Cardiac septum (tissue), 1 donor: ENCODE measurements at places on chromosomes 6 and 20. TPM values are rescaled to one million over a fixed set of nuclear protein-coding genes. Genes with fewer than 3 reads are reported as not detected.

PRDM13 gene
- not detected for total RNA-seq

NFATC2 gene
- total RNA-seq = 4.3 TPM

CFAP206 gene
- not detected for total RNA-seq

SMIM29 gene
- total RNA-seq = 27.1 TPM

TRIM15 gene
- total RNA-seq = not detected

SAMD3 gene
- 0.22 TPM for total RNA-seq

ZC2HC1B gene
- total RNA-seq = not detected

DNA sequence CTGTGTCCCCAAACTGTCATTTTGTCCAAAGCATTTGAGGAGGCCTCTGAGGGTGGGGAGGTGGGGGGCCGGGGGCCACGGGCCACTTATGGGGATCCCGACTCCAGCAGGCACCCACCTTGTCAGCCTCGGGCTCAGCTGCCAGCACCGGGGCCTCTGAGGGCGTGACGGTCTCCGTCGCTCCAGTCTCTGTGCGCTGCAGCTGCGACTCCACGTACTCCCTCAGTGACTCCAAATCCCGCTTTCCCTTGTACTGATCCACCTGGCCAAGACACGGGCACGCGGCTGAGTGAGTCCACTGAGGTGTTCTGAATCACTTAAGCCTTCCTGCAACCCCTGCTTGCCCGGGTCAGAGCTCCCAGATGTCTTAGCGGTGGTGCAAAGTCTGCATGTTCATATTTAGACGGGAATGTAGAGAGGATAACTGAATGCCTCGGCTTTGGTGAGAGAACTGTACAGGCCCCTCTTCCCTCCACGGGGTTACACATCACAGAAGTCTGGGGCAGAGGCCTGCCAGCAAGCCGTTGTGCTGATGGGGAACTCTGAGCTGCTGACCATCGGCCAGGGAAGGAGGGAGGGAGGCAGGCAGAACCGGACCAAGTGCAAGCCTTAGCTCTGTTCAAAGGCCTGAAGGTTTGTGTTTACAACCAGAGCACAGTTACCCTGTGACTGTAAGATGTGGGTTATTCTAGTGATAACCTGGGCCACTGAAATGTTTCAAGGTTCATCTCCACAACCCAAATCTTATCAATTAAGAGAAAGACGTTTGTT lies 21.8 kb downstream of the TXNDC5 start:
- no peak for DNase-seq

GRCh38 chr6:168045141-168045691 lies 33.8 kb downstream of the FRMD1 start:
- no peak for DNase-seq

GRCh38 chr6:158642097-158642601 lies 2.4 kb downstream of the DYNLT1 start:
- no peak for DNase-seq

- DNase-seq = no peak
Observed at GRCh38 chr20:35972462-35972861, 4.1 kb downstream of the CNBD2 start.

DNA sequence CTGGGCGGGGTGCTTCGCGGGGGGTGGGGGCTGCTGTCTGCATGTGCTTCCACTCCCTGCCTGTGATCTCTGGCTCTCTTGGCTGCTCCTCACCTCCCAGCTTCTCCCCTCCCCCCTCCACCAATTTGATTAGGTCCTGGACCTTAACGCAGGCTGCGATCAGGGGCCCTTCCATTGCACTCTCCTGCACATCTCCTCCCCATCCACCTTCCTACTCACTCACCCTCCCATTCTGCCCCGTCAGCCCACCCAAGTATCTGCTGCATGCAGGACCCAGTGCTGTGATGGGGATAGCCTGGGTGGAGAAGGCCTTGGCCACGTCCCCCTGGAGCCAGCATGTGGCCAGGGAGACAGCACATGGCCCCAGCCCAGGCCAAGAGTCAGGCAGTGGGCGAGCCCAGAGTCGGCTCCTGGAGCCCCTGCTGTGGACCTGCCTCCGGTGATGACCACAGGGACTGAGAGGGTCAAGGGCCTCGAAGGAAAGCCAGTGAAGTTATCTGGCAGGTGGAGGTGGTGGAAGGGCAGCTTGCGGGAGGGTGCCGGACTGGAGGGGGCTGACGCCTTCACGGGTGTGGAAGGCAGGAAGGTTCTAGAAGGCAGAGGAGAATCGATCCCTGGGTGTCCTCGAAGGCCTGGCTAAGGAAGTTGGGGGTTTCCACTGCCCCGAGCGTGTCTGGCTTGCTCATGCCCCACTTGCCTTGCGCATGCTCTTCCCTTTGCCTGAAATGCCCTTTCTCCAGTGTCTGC lies 40.7 kb downstream of the SRC start:
- no peak for DNase-seq

GRCh38 chr20:34065260-34065659 lies 46.8 kb downstream of the EIF2S2 start:
- no peak for DNase-seq

DNA sequence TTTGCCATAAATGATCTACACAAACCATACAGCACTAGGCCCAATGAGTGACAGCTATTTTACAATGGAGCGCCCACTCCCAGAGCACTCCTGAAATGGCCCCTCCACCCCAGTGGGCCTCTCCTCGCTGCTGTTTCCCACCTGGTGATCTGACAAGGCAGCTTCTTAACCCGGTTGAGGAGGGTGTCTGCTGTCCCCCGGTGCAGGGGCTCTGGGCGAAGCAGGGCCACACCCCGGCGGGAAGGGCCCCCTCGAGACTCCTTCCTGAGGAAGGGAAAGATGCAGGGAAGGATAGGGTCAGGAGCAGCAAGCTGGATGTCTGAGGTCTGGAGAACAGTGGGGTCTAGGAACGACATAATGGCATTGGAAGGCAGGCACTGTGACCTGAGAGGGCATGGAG lies 10.2 kb downstream of the ABHD16A start:
- DNase-seq = no peak

DNA sequence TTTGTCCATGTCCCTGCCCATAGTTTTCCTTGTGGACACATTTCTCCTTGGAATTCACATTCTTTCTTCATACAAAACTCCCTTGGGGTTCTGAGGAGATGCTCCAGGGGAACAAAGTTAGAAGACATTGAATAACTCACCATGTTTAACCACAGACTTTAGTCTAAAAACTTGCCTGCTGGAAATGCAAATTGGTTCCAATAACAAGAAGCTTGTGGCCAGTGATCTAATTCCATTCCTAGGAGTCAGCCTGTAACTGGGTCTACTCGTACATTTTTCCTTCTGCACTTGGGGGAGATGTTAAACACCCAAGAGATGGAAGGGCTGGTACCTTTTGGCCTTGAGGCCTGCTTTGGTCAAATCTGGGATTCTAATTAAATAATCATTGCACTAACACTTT lies 60.2 kb downstream of the SCML4 start:
- no peak for DNase-seq

DNA sequence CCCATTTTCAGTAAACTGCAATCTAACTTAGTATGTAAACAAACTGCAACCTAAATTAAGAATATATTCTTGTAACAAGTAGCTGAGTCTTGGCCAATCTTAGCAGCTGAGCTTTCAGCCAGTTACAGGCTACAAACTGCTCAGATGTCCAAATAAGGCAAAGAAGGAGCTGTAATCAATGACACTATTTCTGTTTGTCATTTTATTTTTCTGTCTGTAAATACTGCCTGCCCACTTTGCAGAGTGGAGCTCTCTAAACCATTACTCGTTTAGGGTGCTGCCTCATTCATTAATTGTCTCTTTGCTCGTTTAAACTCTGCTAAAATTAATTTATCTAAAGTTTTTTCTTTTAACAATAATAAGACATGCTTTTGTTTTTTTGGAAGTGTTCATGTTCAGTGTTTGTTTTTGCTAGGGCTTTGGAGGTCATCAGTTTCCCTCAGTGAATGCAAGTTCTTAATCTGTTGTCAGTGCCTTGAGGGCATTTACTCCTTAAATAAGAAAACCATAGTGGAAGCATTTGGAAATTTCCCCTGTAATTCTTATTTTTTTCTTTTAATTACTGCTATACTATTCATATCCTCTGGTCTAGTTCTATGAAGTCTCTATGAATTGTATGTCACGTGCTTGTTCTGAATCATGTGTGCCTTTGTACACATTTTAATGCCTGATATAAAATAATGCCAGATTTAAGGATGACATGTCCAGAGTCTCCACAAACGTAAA lies 3.6 kb upstream of the PRL start:
- DNase-seq = no peak

- no peak for DNase-seq
Observed at GRCh38 chr6:52642368-52642767, 28.5 kb upstream of the TMEM14A start.

- no peak for DNase-seq
Observed at GRCh38 chr20:20472684-20473274, 104.9 kb downstream of the INSM1 start.

- no peak for DNase-seq
Observed at GRCh38 chr6:149056777-149057463, 260.6 kb upstream of the TAB2 start.

- DNase-seq = no peak
Observed at GRCh38 chr20:2888224-2888955, 15.1 kb downstream of the PTPRA start.

- no peak for DNase-seq
Observed at GRCh38 chr20:16607364-16608276, 34.4 kb upstream of the KIF16B start.

GRCh38 chr20:36975099-36975818 lies 23.8 kb upstream of the SAMHD1 start:
- DNase-seq = no peak

- DNase-seq = peak; percentile 74
Observed at GRCh38 chr20:63085151-63085861, 78.5 kb upstream of the BHLHE23 start.

DNA sequence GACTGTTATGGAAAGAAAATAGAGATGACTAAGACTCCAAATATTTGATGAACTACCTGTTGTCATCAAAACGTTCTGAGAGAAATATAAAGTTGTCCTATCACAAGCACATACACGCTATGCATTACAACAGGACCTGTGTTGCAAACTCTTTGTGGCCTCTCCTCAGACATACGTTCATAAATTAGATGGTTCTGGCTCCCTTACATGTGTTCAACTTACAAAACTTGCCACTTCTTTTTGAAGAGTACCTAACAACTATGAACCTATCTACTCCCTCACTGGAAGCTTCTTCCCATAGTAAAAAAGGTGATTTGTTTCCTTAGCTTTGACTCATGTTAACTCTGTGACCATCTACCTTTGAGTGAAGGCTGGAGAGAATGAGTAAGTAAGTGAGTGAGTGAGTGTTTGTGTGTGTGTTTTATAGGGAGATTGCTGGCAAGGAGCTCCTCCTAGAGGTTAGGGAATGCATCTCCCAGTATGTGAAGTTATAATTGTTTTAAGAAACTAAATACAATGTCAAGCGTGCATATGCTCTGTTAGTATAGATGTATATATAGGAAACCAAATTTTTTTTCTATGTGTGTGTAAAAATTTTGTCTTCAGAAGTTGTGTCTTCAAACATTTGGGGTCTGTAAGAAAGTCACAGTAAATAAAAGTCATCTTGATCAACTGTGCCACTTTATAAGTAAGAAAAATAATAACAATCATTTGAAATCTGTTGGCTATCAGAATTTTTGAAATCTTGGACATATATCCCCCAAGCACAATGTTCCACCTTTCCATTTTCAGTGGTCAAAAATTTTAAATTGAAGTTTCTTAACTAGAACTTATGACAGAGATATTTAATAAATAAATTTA lies 1211.1 kb upstream of the GJE1 start:
- no peak for DNase-seq
